ENCODE measurements at places on chromosomes 6 and 20.

- H3K36me3 ChIP-seq = peaks cover 30% of the 10 kb centered on the region
- peaks cover 11% of the 10 kb centered on the region for H3K4me1 ChIP-seq
- peak; percentile 43 for DNase-seq
- no peak overlapping the region for H3K4me3 ChIP-seq
- no peaks in the 10 kb centered on the region for H3K27me3 ChIP-seq
These were observed 17.0 kb downstream of the SERPINB9 start for GRCh38 chr6:2885967-2886735.

DNA sequence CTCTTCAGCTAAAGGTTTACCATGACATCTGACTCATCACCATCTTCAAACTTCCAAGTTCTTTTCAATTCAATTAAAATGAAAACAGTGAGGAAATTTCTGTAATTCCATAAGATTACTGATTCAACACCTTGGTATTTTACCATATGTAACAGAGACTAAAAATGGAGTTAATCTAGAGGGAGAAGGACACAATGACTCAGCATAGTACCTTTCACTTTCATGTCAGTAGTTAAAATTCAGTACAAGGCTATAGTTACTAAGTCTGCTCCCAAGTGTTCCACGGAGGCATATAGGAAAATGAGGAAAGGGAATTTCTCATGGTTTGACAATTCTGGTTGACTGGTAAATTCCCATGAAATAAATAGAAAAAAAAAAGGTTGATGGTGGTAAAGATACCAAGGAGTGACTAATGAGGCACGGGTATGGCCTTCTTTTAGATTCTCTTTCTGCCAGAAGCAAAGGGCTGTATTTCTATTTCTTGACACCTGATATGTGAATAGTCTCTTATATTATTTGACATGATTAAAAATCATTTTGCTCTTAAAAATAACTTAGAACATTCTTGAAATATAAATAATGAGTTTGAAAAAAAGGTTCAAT lies 526.7 kb upstream of the ADGRB3 start:
- DNase-seq = no peak
- H3K36me3 ChIP-seq = no peaks in the 10 kb centered on the region
- H3K4me1 ChIP-seq = no peaks in the 10 kb centered on the region

- H3K4me1 ChIP-seq = peaks cover 10% of the 10 kb centered on the region
- H3K4me3 ChIP-seq = no peak overlapping the region
- no peak for DNase-seq
- H3K27me3 ChIP-seq = no peaks in the 10 kb centered on the region
These were observed 355.9 kb downstream of the FARS2 start for GRCh38 chr6:5617179-5617578.

DNA sequence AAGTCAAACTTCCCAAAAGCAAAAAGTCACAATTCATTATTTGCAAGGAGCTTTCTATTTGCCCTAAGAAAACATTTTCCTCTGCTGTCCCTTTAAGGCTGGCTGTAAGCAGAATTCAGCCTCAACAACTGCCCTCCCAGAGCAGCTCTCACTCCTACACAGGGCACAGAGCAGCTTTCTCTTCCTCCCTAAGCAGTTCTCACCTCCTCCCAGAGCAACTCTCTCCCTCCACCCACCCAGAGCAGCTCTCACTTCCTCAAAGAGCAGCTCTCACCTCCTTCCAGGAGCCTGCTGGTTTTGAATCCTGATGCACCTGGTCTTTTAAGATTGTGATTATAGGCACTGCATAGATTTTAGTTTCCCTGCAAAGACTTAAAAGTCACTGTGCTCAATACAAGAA lies 120.6 kb upstream of the TMEM181 start:
- no peak for DNase-seq
- H3K27me3 ChIP-seq = no peaks in the 10 kb centered on the region
- no peak overlapping the region for H3K27ac ChIP-seq
- H3K4me1 ChIP-seq = no peaks in the 10 kb centered on the region
- H3K36me3 ChIP-seq = peaks cover 12% of the 10 kb centered on the region

- no peak overlapping the region for H3K4me3 ChIP-seq
- H3K36me3 ChIP-seq = no peaks in the 10 kb centered on the region
- H3K4me1 ChIP-seq = no peaks in the 10 kb centered on the region
- H3K27ac ChIP-seq = no peak overlapping the region
- DNase-seq = no peak
- H3K27me3 ChIP-seq = peaks cover 4% of the 10 kb centered on the region
These were observed 32.9 kb downstream of the FILIP1 start for GRCh38 chr6:75460681-75461080.

Measured in CD4-positive, alpha-beta T cell (primary cell).